ENCODE measurements at places on chromosomes 12 and 14.

- DNase-seq, result no peak
These were observed 52.9 kb downstream of the GNS start for GRCh38 chr12:64706306-64706705.

DNA sequence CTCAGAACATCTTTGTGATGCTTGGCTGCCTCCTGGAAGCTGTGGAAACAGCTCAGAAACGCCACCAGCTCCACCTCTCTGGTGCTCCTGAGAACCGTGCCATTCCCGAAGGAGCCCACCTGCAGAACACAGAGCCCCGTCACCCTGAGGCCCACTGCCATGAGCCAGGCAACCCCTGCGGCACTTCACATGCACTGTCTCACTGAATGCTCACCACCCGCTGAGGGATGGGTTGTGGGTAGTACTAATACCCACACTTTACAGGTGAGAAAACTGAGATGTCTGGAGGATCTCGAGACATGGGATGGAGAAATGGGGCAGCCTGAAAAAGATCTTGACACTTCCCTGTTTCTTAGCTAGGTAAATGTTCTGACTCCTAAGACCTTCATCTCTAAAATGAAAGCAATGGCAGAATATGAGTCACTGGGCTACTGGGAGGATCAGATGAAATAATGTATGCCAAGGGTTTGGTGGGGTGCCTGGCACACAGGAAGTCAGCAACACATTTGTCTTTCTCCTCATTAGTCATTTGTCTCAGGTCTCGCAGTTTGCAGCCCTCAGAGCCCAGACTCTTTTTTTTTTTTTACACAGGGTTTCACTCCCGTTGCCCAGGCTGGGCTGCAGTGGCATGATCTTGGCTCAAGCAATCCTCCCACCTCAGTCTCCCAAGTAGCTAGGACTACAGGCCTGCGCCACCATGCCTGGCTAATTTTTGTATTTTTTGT lies 5.3 kb downstream of the OASL start:
- no peak for DNase-seq

- no peak for DNase-seq
These were observed 239.8 kb downstream of the RBM19 start for GRCh38 chr12:113726254-113726819.

DNA sequence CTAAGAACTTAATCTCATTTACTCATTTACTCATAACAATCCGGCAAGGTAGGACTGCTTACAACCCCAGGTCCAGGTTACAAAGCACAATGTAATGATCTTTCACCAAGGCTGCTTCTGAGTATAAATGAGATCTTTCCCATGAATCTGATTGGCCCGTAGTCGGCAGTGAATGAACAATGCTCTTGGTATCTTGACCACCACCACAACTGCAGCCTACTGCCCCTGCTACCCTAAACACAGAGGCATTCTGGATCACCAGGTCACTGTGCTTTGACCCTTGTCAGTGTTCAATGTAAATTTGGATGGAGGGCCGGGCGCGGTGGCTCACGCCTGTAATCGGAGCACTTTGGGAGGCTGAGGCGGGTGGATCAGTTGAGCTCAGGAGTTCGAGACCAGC lies 15.9 kb downstream of the FAM181A start:
- DNase-seq, result no peak

GRCh38 chr14:69313176-69313575 lies 53.2 kb downstream of the GALNT16 start:
- no peak for DNase-seq

DNA sequence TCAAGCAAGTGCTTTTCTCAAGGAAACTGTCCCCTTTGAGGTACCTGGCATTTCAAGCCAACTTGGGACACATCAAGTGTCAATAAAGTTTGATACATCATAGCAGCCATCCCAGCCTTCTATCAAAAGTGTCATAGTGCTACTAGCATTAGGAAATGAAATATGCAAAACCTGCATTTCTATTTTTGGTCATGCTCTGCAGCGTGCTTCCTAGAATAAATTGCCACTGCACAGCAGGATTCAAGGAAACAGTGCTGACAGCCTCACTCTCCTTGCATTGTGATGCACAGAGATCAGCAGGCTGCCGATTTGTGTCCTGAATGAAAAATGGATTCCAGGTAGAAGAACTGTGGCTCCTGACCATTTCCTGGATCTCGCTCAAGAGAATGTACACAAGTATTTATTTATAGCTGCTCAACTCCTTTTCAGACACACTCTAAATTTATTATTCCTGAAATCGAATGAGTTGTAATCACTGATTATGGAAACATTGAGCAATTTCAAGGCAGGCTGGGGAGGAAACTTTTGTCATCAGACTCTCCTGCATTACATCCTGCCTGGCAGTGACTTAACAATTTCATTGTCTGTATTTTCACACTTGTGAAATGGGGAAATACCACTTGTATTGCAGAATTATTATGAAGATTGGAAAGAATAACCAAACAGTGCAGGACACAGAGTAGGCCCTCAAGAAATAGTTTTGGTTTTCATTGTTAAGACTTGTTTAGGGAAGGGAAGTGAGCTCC lies 120.9 kb downstream of the SLC38A6 start:
- no peak for DNase-seq

- peak; percentile 37 for DNase-seq
These were observed 43.7 kb downstream of the DDX11 start for GRCh38 chr12:31117203-31118011.

GRCh38 chr12:58415716-58416115 lies 474.3 kb downstream of the ATP23 start:
- DNase-seq, result no peak

- DNase-seq, result no peak
These were observed 43.4 kb upstream of the KCNA1 start for GRCh38 chr12:4866299-4866698.

DNA sequence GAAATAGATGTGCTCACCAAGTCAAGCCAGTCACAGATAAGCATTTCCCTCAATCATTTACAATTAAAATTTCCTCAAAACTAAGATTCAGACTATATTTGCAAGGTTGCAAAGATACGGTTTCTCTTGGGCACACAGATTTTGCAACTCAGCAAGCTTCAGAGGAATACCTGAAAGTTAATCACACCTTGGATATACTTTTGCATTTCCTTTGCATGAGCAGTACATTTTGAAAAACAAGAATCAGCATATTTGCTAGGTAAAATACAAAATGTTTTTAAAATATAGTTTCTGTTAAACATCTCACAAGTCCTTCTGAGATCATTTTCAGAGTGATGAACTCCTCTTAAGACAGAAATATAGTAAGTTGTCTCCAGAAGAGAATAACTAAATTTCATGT lies 336.9 kb downstream of the DUSP6 start:
- DNase-seq, result no peak

DNA sequence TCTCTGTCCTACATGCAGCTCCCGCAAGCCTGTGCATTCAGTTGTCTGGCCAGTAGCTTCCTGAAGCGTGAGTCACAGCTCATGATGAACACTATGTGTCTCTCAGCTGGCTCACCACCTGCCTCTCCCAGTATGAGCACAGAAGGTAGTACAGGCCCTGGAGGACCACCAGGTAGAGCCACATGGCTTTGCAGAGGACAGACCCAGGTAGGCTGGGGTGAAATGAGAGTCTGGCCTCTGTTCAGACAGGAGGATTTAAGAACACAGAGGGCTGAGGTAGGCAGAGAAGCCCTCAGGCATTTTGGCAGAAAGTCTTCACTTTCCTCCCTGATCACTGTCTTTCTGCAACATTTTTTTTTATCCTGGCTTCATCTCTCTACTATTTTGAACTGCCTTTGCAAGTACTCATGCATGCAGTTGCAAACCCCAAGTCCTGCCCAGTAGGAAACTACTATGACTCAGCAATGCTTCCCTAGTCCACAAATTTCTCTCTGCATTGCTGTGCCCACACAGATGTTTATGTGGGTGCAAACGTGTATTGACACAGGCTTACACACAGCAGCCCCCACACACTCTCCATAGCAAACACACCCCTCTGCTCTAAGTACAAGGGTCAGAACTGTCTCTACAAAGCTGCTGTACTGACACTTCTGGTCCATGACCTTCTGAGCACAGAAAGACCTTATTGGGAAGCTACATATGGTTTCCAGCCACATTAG lies 7.2 kb upstream of the SDR9C7 start:
- peak; percentile 19 for DNase-seq

DNA sequence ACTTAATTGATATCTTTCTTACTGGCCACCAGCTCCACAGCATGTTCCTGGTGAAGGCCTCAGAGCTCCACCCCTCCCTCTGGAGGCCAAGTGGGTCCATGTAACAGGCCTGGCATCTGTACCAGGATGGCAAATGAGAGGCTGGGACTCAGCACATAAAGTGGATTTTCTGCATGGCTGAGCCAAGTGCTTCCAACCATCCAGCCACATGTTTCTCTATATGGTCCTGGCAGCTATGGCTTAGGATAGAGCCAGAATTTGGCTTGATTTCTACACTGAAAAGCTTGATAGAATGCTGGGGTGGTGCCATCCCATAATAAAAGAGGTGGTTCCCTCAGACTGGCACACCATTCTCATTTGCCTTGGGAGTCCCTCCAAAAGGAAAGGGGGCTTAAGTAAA lies 94.1 kb downstream of the PAX9 start:
- DNase-seq, result no peak

- DNase-seq, result no peak
These were observed 584 bp upstream of the DDHD1 start for GRCh38 chr14:53153702-53154112.

- no peak for DNase-seq
These were observed 332.5 kb downstream of the NPAS3 start for GRCh38 chr14:33271216-33271615.

DNA sequence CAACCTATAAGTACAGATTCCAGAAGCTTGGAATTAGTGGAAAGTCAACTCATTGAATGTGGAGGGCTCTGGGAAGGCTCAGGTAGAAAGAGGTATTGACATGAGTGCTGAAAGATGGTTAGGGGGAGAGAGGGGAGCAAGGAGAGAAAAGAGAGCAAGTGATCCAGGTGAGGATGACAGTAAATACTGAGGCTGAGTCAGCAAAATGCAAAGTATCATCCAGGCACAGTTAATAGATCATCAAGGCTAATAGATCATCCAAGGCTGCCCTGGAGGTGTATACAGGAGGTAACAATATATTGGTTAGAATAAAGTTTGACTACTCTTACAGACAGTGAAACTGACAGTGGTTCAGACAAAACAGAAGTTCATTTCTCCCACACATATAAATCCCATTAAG lies 100.5 kb downstream of the TBX5 start:
- no peak for DNase-seq

DNA sequence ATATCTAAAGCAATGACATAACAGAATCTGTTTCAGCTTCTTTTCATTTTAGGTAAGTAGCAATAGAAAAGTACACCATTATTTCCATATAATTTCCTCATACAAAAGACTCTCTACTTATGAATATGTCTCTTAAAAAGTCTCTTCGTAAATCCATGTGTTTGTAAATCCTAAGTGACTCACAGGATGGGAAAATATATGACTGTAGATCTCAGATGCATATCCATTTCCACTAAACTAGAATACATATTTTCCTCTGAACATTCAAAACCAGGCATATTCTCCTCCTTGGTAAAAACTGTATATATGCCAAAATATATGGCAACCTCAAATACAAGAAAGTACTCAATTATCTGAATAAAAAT lies 93.6 kb downstream of the TXNDC16 start:
- no peak for DNase-seq

GRCh38 chr12:39402922-39403321 lies 40.0 kb downstream of the KIF21A start:
- DNase-seq, result no peak

DNA sequence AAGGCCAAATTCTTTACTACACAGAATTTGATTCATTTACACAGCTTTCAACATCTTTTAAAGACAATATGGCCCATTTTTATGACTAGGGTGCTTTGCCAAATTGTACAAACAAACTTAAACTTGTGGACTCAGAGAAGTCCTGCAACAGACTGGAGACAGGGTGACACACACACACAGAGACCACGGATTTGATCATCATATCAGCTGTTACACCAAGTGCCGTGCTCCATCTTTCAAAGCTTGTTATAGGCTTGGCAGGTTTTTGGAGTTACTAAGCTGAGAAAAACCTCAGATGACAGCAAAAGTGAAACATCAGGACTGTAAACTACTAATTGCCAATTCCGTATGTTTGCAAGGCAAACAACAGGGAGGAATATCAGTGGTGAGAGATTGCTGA lies 811.7 kb downstream of the GALC start:
- no peak for DNase-seq

DNA sequence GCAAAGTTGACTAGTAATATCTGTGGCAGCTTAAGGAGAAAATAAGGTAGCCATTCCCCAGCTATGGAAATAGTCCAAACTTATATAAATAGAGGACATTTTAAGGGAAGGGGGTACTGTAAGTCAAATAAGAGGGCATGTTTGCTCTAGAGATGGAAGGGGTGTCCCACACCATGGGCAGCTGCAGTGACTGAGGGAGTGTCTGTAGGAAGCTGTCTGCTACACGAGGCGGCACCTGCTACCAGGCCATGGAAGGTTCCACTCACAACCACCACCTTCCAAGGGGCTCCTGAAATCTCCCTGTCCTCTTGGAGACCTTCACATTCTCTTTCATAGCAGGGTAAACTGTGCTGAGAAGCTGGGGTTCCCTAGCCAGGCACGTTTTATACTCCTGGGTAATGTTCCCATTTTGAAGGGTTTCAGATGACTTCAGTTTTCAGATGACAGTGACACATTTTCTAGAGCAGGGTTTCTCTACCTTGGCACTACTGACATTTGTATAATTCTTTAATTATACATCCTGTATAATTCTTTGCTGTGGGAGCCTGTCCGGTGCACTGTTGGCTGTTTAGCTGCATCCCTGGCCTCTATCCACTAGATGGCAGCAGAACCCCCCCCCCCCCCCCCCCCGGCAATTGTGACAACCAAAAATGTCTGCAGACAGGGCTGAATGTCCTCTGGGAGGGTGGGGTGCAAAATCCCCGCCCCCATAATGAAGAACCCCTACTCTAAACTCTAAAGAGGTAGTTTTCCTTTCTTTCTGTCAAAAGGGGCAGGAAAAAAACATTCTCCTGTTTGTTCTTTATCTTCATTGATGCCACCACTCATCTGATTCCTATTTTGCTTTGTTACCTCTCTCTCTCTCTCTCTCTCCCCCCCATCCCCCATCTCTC lies 11.6 kb upstream of the SMCO2 start:
- DNase-seq, result peak; percentile 11

DNA sequence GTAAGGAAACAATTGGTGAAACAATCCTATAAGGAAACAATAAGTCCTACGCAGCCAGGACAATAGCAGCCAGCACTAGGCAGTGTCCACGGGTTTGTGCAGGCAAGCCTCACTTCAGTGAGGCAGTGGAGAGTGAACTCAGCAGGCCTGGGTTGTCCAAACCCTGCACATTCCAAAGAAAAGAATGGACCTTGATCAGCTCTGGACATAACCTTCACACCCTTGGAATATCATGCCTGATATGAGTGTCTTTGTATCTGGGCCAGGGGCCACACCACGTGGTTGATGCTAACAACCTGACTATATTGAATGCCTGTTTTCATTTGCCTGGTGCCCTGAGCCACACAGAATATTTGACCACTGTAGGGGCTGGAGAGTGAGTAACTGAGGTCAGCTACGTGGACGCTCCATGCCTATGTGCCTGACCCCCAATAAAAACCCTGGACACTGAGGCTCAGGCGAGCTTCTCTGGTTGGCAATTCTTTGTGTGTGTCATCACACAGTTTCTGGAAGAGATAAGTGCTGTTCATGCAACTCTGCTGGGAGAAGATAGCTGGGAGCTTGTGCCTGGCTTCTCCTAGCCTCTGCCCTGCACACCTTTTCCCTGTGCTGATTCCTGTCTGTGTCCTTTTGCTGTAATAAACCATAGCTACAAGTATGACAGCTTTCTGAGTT lies 81.4 kb upstream of the NCOR2 start:
- DNase-seq, result no peak

Measured in hematopoietic multipotent progenitor cell treated with erythropoietin and hydrocortisone succinate and interleukin-3 and kit ligand, for 15 days (in vitro differentiated cells).